Omental fat pad (tissue), 4 donors: ENCODE measurements at places on chromosomes 1 and 21.

DNA sequence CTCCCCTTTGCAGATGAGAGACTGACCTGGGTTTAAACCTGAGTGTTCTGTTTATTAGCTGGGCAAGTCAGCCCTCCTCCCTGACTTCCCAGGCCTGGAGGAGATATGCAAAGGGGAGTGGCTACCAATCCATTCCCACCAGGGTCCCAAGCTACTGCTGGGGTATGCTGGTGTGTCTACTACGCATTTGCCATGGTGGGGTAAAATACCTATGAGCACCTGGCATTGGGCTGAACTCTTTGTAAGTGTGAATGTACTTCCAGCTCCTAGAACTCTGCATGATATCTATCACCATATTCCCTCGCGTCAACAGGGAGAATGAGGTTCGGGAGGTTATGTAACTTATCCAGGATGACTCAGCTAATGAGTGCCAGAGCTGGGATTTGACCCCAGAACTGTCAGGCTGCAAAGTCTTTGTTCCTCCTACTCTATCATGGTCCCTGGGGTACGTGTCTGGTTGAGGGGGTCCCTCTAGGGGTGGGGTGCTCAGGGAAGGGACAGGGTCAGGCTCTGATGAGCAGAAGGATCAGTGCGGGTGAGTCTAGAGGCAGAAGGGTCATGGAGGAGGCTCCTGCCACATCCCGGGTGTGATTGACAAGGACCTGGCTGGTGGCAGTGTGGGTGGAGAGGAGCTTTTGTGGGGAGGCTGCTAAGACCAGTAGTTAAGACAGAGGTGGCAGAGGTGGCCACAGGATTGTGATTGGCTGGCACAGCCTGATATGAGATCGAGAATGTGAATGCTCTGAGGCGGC is 16.7 kb downstream of the AMPD2 start:
- no peak for DNase-seq

DNA sequence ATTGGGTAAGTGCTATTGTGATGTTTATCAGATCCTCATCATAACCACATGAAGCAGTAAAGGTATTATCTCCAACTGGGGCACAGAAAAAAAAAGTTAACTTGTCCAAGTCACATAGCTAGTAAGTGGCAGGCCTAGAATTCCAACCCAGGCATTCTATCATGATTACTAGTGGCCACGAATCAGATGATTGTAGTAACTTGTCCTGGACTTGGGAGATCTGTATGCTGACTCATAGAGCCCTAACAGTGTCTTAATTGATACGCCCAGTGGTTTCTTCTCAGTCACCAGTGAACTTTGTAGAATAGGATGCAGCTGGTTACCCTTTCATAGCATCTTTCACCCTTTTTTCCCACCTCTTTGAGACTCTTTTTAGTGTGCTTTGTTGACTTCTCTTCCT is 91.1 kb upstream of the UBE2U start:
- no peak for DNase-seq

GRCh38 chr1:230919207-230919606 is 50.9 kb upstream of the C1orf198 start:
- no peak for DNase-seq

- DNase-seq = no peak
Observed at GRCh38 chr1:192939440-192939839, 119.7 kb downstream of the UCHL5 start.

DNA sequence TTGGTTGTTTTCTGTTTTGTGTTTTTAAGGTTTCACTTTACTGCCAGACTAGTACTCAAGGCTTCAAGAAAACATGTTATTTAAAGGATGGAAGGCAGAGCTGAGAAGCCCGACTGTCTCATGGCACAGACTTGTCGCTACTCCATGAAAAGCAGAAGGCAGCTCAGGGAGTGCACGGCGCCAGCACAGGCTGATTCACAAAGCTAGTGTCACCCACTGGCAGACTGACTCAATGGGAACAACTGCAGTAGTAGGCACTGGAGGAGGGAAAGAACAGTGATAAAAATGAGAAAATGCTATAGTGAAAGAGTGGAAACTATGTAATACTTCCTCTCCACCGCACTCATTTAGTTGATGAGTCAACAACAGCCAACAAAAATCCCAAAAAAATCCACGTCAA is 14.7 kb downstream of the HSF2BP start:
- DNase-seq = no peak

- DNase-seq = no peak
Observed at GRCh38 chr21:38788275-38788905, 17.3 kb upstream of the ETS2 start.

DNA sequence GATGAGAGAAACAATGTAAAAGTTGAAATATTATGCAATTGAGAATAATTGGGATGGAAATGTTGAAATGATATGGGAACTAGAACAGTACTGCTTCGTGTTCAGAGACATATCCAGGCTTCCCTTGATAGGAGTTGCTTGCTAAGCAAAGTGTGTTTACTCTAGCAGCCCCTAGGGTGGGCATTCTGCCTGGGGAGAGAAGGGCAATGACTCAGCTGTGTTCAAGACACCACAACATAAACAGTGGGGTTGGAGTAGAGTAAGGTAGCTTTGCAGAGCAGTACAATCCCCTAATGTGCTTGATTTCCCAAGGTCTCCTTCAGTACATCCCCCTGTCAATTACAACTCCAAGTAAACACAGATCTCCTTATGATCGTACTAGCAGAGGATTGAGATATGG is 4.8 kb upstream of the PCNX2 start:
- DNase-seq = no peak

DNA sequence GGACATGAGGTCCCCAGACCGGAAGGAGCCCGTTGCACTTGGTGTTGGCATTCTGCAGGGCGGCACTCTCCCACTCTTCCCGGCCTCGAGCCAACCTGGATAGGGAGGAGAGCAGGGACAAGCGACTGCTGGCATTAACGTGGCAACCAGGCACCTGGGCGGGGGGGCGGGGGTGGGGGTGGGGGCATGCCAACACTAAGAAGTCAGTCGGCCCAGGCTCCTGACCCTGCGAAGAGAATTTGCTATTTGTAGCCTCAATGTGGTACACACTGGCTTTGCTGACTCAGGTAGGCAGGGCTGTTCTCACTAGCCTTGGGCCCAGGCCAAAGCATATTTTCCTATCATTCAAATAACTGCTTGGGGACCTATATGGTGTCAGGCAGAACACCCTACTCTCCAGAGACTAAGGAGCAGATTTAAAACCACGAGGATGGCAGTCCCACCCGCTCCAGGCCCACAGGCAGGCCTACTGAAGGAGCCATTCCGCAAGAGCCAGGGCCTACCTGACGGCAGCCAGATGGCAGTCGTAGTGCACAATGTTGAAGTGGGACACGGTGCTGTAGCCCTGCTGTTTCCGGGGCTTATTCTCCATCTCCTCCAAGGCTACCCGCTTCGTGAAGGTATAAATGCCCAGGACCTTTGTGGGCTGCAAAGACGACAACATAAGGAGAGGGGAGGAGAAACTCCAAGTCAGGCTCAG is 123.7 kb downstream of the UBR4 start:
- DNase-seq = no peak

- no peak for DNase-seq
Observed at GRCh38 chr1:164040754-164041153, 518.2 kb upstream of the PBX1 start.

DNA sequence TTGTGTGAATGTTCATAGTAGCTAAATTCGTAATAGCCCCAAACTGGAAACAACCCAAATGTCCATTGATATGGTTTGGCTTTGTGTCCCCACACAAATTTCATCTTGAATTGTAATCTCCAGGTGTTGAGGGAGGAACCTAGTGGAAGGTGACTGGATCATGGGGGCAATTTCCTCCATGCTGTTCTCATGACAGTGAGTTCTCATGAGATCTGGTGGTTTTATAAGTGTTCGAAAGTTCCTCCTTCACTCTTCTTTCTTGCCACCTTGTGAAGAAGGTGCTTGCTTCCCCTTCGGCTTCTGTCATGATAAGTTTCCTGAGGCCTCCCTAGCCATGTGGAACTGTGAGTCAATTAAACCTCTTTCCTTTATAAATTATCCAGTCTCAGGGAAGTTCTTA is 11.3 kb downstream of the UBE2G2 start:
- no peak for DNase-seq

DNA sequence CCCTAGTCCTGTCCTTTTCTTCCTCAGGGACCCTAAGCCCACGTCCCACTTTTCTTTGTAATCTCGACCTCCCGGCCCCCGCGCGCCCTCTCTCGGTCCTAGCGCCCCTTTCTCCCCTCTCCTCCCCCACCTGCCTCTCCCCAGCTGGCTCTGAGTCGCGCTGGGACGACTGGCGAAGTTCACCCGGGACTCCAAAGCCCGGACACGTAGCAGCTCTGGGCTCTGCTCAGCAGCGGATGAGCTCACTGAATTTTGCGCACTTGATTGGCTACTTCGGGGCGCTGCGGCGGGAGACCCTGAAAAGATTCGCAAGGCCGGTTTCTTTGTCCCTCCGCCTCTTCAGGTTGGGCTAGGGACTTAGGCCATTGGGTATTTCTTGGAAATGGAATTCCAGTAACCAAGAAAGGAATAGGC is 16.3 kb upstream of the ACKR1 start:
- DNase-seq = no peak

- no peak for DNase-seq
Observed at GRCh38 chr1:198491028-198491427, 49.5 kb downstream of the ATP6V1G3 start.

- DNase-seq = no peak
Observed at GRCh38 chr21:45536301-45537081, 5.7 kb downstream of the SLC19A1 start.

DNA sequence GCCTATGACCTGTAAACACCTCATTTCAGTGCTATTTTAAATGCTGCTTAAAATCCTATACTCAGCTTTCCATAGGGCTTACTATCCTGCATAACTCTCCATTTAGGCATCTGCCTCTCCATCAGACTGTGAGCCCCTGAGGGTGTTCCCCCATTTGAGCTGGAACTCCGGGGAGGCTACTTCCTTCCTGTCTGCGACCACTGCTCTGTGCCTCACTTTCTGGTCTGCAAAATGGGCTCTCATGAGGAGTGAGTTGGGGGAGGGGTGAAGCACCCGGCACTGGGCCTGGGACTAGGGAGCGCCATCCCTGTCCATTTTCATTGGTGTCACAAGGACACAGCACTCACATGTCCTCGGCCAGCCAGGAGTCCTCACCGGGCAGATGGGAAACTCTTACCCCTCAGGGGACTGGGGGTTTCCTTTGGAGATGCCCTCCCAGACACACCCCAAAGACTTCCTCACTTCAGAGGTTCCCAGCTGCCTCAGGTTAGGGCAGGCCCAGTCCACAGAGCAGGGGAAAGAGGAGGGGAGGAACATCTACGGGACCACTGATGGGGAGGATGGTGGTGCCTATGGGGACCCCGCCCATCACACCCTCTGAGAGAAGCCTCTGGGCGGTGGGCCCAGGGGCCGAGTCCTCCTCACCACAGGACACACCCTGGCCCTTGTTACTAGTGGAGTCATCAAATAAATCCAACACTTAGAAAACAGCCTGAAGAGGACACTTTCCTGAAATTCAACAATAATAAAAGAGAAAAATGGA is 134.9 kb downstream of the MATN1 start:
- DNase-seq = no peak

DNA sequence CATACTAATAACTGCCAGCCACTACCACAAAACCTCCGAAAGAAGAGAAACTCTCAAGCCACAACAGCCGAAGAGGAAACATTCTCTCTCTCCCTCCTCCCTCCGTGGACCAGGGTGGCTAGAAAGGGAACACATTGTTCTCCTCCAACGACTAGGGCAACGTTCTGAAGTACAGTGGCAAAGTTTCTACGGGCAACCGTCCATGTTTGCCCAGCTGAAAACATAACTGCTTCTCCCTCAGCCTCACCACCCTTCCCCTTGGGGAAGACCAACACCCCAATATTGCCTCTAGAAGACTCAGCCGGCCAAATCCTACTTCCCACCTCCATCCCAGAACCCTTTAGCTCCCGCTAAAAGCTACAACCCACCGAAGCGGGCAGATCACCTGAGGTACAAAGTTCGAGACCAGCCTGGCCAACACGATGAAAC is 2.0 kb downstream of the GLUL start:
- no peak for DNase-seq

DNA sequence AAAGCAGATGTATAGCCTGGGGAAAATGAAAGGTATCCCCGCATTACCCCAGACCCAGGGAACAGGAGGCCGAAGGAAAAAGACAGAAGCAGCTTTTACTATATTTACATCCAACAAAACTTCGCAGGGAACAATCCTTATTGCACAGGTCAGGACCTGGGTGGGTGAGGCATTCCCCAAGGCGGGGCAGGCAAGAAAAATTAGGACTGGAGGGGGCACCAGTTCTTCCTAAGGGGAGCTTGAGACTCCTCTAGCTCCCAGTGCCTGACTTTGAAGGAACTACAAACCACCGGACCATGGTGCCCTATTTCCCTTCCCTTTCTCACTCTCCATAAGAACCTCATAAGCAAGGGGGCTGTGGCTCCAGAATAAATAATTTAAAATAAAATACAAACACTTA is 6.7 kb upstream of the GATAD2B start:
- no peak for DNase-seq

DNA sequence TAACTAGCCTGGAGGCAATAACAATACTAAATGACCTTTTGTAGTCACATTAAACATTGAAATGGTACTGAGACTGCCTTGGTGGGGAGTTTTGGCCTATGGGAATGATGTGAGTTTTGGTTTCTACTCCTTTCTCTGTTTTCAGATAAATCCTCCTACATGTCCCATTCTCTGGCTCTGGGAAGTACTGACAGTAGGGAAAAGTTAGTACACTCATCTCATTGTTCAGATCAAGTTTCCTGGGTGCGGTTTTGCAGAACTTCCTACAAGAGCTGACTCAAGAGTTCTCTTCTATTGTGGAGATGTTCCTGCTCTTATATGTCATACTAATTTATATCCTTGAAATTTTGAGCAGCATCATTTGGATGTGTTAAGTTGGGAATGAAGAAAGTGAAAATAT is 74.2 kb upstream of the MACF1 start:
- DNase-seq = no peak

GRCh38 chr1:112687361-112687760 is 12.9 kb downstream of the MOV10 start:
- DNase-seq = no peak

- no peak for DNase-seq
Observed at GRCh38 chr1:102190429-102190828, 193.7 kb upstream of the OLFM3 start.

DNA sequence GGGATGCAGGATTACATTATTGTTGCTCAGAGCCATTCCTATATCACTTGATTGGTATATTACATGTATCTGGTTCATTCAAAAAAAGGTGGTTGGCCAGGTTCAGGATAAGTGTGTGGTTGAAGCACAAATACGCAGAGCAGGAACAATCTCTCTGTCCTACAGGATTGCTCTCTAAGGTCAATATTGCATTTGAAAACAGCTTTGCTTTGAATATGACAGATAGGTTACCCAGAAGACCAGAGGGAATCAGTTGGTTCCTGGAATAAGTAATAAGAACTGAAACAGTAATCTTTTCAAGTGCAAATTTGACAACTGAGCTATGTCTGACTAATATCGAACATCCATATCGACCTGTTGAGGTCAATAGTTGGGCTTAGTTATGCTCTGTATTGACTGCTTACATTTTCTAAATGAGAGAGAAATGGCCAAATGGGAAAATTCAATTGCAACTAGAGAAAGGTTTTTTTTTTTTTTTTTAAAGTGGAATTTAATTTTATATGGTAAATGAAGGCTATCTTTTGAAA is 176.8 kb downstream of the ATP6V1G3 start:
- DNase-seq = no peak

- no peak for DNase-seq
Observed at GRCh38 chr1:86156566-86157455, at the start of gene COL24A1. COL24A1 (minus strand) TSS chr1:86156772; CDS start chr1:86156396, 376 bp downstream.
